ENCODE measurements at places on chromosomes 7 and 10. TPM values are rescaled to one million over a fixed set of nuclear protein-coding genes. Genes with fewer than 3 reads are reported as not detected.

GRCh38 chr10:48383393-48383792, 76.9 kb downstream of the MAPK8 start:
- DNase-seq = peak; percentile 41

- no peak for DNase-seq
Measured at GRCh38 chr7:92749327-92749755, 87.0 kb downstream of the CDK6 start.

GRCh38 chr7:5690931-5691473, 90.5 kb downstream of the RNF216 start:
- DNase-seq = no peak

- DNase-seq = no peak
Measured at GRCh38 chr7:128174386-128174785, 66.7 kb upstream of the LEP start.

- DNase-seq = no peak
Measured at GRCh38 chr10:26445411-26446031, 7.4 kb downstream of the APBB1IP start.

SUN3 gene
- not detected for total RNA-seq

PALD1 gene
- 0.18 TPM for total RNA-seq

DNA sequence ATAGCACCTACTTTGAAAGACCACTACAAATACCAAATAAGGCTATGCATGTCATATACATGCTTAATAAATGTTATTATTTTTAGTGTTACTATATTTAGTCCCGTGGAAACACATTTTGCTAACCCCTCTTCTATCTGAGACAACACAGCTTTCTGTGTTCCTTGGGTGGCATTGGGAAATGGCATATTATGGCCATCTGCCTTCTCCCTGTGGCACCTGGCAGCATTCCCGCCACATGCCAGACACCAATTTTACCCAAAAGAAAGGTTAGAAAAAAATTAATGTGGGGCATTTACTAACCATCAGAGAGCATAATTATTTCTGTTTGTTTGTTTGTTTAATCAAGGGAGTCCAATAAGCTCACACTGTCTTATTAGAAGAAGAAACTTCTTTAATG, 168.6 kb upstream of the ETV1 start:
- no peak for DNase-seq

CACUL1 gene
- 17.8 TPM for total RNA-seq

- DNase-seq = peak; percentile 96
Measured at GRCh38 chr7:8065356-8065813, 96.8 kb downstream of the GLCCI1 start.

SPAM1 gene
- not detected for total RNA-seq

DNA sequence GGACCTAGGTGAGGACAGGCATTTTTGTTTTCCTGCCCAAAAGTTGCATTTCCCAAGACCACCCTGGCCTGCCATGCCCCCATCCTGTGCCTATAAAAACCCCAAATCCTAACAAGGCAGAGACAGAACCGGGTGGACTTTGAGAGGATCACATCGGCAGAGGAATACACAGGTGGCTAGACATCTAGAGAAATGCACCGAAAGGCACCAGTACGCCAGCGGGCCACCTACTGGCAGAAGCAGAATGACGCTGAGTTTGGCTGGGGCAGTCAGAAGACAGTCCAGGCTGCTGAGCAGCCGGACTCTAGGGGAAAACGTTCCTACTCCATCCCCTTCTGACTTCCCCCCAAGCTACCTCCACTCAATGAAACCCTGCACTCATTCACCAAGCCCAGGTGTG, 2.8 kb downstream of the AKR1C4 start:
- no peak for DNase-seq

GRCh38 chr7:155338632-155339320, 41.1 kb downstream of the INSIG1 start:
- no peak for DNase-seq

- no peak for DNase-seq
Measured at GRCh38 chr7:94525923-94526322, 16.3 kb downstream of the CASD1 start.

DNA sequence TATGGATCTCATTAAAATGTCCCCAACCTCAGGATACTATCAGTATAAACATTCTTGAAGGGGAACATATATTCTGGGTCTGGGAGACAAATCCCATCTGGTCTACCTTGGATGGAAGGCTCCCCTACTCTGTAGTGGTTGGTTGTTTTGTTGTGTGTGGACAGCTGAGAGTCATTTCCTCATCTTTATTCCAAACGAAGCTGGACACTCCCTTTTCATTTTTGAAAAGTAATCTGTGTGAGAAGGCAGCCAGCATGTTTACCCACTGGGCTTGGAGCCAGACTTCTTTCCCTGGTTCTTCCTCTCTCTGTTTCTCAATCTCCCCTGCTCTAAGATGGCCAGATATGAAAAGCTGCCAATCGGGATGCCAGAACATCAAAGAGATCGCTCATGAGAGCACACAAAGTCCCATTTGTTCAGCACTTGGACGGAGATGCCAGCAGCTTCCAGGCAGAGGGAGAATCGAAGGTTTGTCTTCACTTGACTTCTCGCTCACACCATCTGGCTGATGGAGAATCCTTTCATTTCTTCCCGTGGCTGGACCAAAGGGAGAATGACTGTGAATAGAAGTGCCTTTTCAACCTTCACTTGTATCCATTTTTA, 108.1 kb upstream of the AGR3 start:
- DNase-seq = peak; percentile 89

GRCh38 chr10:96188421-96188820, 58.3 kb downstream of the ZNF518A start:
- peak; percentile 1 for DNase-seq

- DNase-seq = peak; percentile 34
Measured at GRCh38 chr7:14606101-14606500, 296.4 kb downstream of the DGKB start.

DNA sequence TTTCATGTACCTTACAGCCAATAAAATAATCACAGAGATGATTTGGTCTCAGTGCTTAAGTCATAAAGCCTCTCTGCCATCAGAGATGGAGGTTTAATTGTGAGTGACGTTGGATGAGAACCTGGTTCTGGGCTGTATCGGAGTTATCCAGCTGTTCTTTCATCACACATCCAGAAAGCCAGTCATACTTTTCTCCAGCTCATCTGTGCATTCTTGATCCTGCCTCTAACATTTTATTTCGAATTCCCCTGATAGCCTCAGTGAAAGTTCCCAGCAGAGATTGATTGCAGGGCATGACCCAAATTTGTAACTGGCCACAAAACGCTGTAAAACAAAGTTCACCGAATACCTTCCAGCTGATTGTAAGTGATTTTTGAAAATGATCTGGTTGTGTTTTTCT, 212.6 kb upstream of the HABP2 start:
- DNase-seq = peak; percentile 41

DNA sequence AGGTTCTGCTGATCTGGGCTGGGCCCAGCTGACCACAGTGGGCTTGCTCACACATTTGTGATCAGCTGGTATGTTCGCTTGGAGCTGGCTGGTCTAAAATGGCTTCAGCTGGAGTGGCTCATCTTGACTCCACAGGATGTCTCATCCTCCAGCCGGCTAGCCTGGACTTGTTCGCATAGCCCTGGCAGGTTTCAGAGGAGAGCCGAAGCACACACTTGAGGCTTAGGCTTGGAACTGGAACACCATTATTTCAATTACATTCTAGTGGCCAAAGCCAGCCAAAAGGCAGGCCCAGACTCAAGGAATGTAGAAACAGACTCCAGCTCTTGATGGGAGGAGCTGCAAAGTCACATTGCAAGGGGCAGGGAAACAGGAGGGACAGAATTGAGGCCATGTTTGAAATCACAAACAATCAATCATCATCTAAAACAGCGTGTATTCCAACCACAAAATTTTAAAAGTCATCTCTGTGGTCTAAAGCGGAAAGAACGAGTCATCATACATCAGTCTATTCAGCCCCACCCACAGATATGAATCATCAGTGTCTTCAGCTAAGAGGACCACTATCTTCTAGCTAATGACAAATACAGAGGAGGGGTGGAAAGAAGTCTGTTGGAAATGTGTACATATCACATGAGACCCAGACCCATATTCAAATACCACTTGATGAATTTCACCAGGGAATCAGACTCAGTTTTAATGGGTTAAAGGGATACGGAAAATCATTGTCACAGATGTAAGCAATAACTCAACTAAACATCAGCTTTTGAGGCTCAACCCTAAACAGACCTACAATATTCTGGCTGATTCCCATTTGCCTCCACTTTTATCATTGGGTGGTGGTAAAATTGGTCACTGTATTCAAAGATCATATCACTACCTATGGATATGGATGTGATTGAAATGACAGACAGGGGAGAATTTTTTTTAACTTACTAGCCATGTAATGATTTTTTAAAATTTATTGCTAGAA, 139.0 kb upstream of the MKLN1 start:
- DNase-seq = peak; percentile 99

CHAT gene
- not detected for total RNA-seq

SFTPA2 gene
- not detected for total RNA-seq

DNA sequence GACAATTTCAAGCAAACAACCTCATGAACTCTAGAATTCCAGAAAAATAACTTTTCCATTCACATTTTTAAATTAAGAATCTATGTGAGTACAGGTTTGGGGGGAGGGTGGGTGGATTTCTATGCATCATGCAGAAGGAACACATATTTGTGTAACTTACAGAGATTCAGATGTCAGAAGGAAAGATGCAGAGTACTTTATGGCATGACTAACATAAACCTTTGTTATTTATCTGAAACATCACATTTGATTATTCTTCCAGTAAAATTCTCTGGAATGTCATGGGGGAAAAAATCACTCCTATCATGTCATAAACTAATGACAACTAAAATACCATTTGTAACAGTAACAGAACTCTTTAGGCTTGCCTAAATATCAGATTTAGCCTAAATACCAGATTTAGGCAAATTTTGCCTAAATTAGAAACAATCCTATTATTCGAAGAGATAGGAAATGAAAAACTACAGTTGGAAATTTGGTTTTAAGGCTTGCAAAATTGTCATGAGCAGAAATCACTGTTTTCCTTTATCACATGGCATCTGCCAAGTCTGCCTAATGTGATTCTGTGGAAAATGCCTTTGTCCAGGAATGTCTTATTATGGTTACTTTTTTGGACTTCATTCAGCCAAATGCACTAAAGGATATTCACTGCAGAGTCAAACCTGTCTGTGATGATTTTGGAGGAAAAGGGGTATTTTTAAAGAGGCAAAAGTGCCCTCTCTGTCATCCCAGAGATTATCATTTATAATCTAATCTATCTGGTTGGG, 527.7 kb upstream of the CELF2 start:
- peak; percentile 4 for DNase-seq

SPDYE5 gene
- total RNA-seq = not detected

- no peak for DNase-seq
Measured at GRCh38 chr7:29956487-29956836, 33.1 kb downstream of the SCRN1 start.

VENTX gene
- not detected for total RNA-seq

ZCCHC24 gene
- total RNA-seq = 38.8 TPM

DNA sequence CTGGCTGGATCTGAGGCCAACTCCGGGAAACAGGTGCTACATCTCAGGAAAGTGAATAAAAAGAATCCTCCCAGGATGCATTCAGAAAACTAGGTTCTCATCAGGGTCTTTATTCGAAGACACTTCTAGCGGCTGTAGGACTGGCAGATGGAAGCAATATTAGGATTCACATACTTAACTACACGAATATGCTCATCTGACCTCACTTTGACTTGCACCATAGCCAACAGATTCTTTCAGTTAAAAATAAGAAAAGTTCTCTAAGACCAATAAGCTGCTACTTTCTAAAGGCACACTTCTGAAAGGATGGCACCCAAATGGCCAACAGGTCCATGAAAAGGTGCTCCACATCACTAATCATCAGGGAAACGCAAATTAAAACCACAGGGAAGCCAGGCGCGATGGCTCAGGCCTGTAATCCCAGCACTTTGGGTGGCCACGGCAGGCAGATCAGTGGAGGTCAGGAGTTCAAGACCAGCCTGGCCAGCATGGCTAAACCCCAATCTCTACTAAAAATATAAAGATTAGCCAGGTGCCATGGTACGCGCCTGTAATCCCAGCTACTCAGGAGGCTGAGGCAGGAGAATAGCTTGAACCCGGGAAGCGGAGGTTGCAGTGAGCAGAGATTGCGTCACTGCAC, 258.0 kb downstream of the ZMYND11 start:
- no peak for DNase-seq

DNA sequence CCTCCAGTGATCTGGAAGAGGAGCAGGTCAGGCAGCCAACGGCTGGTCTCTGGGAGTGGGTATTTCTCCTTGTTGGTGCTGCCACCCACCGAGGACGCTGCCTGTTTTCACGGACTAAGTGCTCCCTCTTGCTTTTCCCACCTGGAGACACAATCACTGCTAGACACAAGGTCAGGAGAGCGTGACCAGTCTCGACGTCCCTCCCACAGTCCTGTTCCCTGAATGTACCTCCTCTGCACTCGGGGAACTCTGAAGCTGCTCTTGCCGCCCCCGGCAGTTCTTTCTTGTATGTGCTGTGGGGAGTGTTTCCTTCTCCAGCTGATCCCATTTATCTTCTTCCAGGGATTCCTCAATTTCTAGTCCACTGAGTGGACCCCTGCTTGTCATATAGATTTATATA, 89.4 kb downstream of the CYTH3 start:
- no peak for DNase-seq

TMEM196 gene
- not detected for total RNA-seq

DNA sequence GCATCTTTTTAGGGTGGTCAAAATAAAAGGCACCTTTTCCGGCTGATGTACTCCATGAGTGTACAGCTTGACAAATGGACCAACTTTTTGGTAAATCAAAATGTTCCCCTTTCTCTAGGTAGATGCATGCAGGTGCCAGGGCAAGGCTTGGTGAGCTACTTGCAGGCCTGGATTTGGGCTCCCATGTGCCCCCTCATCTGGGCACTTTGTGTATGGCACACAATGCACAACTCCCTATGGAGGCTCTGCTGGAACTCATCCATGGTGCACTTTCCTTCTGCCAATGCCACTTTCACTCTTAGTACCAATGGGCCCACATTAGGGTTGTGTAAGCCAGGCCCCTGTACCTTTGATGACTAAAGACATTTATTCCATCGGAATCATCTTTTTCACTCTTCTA, 300.8 kb downstream of the SDHAF3 start:
- DNase-seq = no peak

DNA sequence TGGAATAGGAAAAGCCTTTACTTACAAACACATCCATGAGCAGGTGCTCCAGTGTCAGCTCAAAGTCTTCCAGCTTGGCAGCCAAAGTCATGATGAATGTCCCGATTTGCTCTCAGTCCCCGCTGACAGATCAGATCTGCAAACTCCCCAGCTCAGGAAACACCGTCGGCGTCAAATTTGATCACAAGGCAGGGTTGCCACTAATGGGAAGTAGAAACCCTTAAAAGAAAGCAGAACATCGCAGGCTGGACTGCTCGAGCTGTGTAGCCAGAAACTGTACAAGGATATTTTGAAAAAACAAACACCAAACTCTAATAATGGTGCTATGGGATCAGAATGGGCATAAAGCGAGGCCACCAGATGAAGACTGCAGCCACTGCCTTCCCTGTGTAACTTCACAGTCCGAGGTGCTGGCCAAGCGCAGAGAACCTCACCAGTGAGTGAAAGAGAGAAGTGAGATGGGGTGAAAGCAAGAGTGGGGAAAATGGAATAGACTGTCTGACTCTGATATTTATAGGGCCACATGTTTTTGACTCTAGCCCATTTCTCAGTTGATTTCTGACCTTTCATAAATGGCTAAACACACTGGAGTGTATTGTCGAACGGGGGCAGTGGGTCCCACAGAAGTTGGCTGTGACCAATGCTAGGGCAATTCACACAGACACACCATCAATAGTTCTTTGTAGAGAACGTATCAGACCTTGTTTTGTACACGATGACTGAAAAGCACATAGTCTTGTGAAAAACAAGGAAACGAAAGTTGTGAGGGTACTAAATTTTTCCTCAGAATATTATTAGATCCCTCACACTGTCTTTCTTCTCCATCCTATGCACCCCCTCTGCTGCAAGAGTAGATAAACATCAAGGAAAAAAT, 306.2 kb downstream of the FRMD4A start:
- DNase-seq = no peak
